ENCODE measurements at places on chromosomes 11 and 22.

- no peak for DNase-seq
Measured at GRCh38 chr11:68551223-68551622, 90.7 kb downstream of the PPP6R3 start.

GRCh38 chr22:24681236-24681635 is 78.2 kb downstream of the GGT1 start:
- no peak for DNase-seq

DNA sequence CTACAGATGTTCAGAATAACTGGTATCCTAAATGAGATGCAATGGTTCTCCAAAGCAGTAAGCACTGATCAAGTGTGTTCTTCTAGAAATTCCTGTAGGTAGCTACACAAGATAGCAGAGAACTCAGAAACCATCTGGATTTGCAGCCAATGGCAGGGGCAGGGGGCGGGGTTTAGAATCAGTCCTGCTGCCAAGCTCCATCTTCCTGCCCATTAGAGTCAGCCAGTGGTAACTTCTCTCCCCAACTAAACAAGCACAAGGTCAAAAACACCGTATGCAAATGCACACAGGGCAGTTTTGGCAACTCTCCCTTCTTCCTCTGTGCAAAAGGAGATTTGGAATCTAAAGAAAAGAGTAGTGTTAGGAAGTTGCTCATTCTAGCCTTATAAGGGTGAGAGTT is 237.5 kb upstream of the CCDC90B start:
- DNase-seq = no peak

- no peak for DNase-seq
Measured at GRCh38 chr11:1208394-1209261, 14.2 kb upstream of the MUC5B start.

DNA sequence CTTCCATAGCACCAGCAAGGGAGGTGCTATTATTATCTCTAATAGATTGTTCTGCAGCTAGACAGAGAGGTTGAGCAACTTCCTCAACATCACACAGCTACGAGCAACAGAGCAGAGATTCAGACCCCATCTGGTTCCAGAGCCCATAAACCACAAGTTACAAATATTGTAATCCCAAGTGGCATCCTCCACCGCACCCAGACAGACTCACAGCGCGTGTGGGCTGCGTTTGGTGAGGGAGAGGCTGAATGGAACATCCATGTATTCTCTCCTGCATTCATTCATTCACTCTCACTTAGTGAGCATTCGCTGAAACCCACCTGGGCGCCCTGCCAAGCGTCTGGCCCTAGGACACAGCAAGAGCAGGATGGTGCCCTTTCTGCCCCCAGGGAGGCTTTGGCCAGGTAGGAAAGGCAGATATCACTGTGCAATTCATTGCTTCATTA is 33.5 kb downstream of the LIF start:
- DNase-seq = no peak

- no peak for DNase-seq
Measured at GRCh38 chr11:124758355-124759265, 3.5 kb downstream of the ESAM start.

GRCh38 chr22:49512487-49513165 is 315.0 kb downstream of the BRD1 start:
- no peak for DNase-seq

- DNase-seq = no peak
Measured at GRCh38 chr11:27520226-27520625, 13.7 kb upstream of the LIN7C start.

DNA sequence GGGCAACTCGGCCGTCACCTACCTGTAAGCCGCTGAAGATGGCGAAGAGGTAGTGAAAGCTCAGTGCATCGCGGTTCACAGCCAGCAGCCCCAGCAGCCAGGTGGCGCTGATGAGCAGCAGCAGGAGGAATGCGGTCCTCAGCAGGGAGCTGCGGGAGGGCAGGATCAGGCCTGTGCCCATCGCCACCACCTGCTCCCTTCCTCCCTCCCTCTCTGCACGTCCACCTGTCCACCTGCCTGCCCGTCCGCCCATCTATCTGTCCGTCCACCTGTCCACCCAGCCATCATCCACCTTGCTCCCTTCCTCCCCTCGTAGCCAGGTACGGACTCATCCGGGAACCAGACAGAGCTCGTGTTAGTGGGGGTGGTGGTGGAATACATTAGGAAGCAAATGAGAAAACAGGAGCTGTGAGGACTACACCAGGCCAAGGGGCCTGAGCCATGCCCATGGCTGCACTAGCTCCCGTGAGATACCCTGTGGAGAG is 32.2 kb downstream of the TRMU start:
- no peak for DNase-seq

- DNase-seq = no peak
Measured at GRCh38 chr22:25372000-25372595, 152.7 kb downstream of the CRYBB2 start.

DNA sequence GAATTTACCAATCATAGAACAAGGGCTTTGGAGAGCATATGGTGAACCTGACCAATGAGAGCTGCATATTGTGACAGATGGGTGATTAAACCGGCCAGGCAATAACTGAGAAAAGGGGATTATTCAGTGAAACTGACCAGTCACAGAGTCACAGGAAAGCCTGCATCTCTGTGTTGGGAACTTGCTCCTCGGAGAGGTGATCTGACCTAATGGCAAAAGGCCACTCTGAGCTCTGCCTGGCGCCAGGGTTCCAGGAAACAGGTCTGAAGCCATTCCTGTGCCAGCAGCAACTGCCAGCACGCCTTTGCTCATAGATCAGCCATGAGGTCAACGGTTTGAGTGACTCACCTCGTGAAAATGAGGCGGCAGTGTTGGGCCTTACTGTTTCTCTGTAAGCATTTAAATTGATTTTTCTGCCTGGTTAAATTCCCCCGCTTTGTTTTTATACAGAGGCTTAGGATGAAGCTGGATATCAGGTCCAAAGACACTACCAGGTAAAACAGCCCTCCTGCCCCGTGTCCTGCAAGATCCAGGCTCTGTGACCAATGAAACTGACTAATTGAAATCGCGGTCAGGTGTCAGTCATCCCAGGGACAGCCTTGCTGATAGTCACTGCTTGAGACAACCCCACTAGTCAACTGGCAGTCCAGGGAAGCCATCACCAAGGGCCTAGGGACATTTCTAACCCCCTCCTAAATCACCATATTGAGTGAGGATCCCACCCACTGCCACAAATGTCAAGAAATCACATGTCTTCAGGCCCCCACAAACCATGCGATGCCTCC is 35.8 kb upstream of the MYOD1 start:
- DNase-seq = no peak

GRCh38 chr11:124069429-124070401 is 28.6 kb upstream of the OR10G7 start:
- DNase-seq = no peak

DNA sequence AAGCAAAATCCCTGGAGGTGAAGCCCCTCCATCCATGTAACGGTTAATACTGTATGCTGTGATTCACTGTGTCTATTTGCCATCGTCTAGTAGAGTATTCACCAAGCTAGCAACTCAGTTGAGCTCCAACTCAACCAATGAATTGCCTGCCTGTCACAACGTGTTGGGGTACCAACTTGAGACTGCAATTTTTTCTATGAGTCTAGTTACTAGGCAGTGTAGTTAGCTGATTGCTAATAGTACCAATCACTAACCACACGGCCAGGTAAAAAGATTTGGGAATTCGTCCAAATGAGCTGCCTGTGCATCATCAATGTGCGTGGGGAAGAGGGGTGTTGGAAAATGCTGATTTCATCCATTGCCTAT is 1.0 kb upstream of the BTG4 start:
- no peak for DNase-seq

DNA sequence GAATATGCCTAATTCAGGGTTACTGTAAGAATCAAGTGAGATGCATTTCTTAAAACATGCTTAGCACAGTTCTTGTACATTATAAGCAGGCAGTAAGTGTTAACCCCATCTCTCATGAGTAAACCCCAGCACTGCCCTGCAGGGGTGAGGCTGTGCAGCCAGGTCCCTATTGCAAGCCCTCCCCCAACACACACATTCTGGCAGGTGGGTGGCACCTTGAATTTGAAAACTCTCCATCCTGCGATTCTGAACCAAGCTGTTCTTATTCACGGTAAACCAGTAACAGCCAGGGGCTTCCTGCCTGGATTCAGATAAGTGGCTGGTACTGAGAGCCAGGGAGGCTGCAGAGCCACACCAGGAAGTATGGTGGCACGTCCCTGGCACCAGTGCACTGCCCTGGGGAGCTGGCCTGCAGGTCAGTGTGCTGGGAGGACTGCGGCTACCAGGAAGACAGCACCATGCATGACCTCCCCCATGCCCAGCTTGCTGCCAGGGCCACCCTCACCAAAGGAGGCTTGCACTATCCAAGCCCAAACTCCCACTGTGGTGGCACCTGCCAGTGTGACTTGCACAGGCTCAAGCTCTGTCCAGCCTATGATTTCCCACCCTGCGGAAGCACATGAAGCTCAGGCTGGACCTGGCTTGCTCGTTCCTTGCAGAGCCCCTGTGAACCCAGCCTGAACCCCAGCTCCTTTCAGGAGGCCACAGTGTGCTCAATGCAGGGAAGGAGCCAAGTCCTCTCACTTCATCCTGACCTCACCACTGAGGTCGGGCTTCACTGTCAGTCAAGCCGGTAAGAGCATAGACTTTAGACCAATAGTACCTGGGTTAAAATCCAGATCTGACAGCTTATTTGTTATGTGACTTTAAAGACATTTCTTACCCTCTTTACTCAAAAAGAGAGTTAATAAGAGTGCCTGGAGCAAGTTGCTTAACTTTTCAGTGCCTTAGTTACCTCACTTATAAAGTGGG is 88.1 kb downstream of the MICAL2 start:
- DNase-seq = no peak

DNA sequence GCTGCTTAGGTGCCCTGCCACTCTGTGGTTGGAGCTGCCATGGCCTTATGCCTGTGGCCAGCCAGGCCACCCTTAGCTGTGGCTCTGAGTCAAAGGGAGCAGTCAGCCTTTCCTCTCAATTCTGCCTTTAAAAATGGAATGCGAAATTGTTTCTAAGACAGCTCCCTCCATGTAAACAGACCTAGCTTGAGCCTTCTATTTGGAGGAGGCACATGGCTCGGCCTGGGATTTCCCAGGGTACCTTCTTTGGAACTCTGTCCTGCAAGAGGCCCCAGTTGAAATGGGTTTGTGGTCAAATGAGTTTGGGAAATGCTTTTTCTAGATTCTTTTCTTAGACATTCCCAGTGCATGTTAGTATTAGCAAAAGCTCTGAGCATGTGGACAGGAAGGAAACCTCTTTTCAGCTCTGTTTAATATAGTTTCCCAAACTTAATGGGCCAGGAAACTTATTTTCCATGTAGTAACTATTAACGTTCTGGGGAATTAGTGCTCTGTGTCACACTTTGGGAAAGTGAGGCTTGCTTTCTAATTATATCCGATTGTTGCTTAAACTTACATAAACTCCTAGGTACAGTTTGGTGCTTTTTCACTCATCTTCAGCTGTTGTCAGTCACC is 7.8 kb downstream of the PHOX2A start:
- DNase-seq = no peak

DNA sequence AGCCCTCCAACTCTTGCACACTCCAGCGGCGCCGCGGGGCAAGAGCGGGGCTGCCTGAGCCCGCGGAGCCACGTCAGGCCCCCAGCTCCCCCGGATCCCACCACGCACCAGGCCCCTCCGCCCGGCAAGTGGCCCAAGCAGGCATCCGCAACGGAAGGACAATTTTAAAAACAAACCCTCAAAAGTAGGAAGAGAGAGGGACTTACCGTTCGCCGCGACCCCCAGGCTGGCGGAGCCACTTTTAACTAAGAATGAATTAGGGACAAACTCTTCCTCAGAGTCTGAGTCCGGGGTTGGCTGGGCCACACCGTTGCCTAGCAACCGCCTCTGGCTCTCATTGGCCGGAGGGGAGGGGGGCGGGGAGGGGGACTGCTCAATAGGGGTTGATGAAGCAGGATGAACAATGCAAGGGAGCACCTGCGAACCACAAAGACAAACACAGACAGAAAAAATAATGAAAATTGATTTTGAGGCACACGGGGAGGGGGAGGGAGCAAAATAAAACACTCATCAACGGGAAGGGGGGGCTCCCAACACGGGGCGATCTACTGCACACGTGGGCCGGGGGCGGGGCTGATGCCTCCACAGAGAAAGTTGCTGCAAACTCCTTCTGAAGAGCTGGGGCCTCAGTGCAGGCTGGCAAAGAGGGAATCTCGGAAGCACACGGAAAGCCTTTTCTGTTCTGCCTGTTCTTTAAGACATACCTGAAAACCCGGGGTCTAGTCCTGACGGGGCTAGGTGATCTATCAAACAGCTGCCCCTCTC is 387.5 kb upstream of the NARS2 start:
- peak; percentile 87 for DNase-seq

- no peak for DNase-seq
Measured at GRCh38 chr11:57299150-57299737, 25.5 kb downstream of the TNKS1BP1 start.

- no peak for DNase-seq
Measured at GRCh38 chr11:46697303-46697702, 3.1 kb downstream of the ARHGAP1 start.

- no peak for DNase-seq
Measured at GRCh38 chr11:62150887-62151736, 27.3 kb downstream of the INCENP start.

DNA sequence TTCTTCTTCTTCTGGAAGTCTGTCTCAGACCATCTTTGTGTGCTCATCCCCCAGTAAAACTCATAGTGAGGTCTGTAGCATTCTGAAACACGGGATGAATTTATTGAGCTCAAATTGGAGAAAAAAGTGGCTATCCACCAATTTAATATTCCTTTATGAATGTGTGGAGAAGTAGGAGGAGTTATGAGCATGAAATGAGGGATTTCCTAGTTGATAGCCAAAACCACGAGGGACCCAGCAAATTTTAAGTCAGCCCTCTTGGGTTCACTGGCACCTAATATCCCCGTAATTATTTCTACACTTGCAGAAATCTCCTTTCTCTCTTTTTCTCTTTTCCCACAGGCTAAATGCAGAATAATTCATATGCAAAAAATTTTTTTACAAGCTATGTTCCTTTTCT is at the start of gene OR52A1:
Gene OR52A1, minus strand, starts transcription at position 101 of the 400 bp plus-strand sequence. CDS start 2,388 bp downstream, outside the sequence.
- no peak for DNase-seq

- no peak for DNase-seq
Measured at GRCh38 chr22:19904935-19905334, 36.6 kb upstream of the COMT start.

- DNase-seq = no peak
Measured at GRCh38 chr11:43779306-43779705, 98.8 kb downstream of the HSD17B12 start.

- DNase-seq = no peak
Measured at GRCh38 chr22:50040717-50041116, 17.4 kb downstream of the TTLL8 start.

DNA sequence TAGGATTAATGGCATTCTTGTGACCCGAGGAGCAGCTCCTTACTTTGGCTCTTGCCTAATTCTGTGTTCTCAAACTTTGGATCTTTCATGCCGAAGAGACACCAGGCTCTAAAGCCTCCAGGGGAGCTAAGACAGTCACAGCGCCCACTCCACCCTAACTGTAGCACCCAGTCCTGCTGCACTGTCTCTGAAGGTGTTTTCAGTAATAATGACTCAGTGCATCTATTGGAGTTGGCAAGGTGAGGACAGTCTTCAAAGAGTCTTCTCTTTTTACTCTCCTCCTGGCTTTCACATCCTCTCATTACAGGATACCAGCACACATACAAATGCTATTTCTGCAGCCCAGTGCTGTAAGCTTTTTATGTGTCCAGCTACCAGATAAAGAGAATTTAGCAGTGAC is 69.4 kb downstream of the PPFIBP2 start:
- no peak for DNase-seq

- no peak for DNase-seq
Measured at GRCh38 chr11:117814766-117815261, 9.7 kb downstream of the FXYD2 start.

All from renal cortex interstitium (tissue), 15 donors.